ENCODE measurements at places on chromosomes 3 and 15.

GRCh38 chr15:77186594-77187011 is 115.7 kb upstream of the TSPAN3 start:
- DNase-seq = no peak

DNA sequence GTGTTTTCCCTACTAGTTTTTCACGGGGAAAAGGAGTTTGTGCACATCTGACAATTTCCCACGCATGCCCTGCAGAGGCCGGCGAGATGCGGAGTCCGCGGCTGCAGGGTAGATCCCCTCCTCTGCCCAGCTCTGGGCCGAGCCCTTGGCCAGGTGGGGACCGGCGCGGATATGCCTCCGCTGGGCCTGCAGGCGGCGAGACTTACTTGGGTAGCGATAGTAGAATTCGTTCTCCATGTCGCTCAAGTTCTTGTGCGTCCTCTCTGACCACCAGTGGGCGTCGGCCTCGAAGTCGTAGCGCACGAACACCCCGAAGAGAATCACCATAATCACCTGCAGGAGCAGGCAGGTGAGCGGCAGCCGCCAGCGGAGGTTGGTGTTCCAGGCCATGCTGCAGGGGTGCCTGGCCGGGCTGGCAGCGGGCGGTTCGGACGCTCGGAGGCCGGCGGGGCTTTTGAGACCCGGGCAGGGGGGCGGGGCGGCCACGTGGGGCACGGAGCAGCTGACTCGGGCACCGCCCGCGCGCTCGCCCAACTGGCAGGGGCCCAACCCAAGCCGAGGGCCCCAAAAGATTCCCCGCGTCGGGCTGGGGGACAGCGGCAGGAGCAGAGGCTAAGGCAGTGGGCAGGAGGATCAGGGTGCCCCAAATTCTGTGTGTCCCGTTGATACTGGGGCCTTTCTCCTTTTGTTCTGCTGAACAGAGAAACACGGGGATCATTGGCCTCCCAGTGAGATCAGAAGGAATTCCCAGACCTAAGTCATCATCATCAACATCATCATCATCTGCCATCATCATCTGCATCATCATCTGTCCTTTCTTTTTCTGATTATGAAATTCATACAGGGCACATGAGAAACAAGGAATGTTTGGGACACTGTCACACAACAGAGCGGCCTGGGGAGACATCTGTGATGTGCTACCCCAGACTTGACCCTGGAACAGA is at the start of gene RHCG:
RHCG (minus strand) TSS at position 429 of the 944 bp plus-strand sequence; CDS start at position 390, 39 bp downstream.
- peak; percentile 60 for DNase-seq

DNA sequence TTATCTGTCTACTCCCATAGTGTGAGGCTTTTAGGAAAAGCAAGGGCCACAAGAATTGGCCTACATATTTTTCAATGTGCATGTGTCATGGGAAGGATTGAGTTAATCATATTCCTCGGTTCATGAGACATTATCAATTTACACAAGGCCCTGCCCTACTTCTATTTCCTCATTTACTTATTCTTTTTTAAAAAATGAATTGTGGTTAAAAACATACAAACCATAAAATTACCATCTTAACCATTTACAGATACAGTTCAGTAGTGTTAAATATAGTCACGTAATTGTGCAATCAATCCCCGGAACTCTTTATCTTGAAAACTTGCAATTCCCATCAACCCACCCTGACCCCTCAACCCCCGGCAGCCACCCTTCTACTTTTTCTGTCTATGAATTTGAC is 284.0 kb upstream of the GADL1 start:
- DNase-seq = no peak

GRCh38 chr15:49135342-49135857 is 20.0 kb downstream of the COPS2 start:
- no peak for DNase-seq

GRCh38 chr3:160226026-160226907 is 1.0 kb downstream of the C3orf80 start:
- DNase-seq = peak; percentile 68

GRCh38 chr3:151837057-151837456 is 23.1 kb downstream of the AADAC start:
- DNase-seq = no peak

DNA sequence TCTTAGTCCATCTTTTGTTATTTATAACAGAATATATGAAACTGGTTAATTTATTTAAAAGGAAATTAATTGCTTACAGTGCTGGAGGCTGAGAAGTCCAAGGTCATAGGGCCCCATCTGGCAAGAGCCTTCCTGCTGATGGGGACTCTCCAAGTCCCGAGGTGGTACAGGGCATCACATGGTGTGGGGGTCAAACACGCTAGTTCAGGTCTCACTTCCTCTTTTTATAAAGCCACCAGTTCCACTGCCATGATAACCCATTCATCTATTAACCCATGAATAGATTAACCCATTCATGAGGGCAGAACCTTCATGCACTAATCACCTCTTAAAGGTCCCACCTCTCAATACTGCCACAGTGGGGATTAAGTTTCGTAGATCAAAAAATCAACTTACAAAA is 659.3 kb downstream of the NAALADL2 start:
- DNase-seq = no peak

GRCh38 chr3:129557548-129557894 is 14.5 kb downstream of the H1-8 start:
- no peak for DNase-seq

DNA sequence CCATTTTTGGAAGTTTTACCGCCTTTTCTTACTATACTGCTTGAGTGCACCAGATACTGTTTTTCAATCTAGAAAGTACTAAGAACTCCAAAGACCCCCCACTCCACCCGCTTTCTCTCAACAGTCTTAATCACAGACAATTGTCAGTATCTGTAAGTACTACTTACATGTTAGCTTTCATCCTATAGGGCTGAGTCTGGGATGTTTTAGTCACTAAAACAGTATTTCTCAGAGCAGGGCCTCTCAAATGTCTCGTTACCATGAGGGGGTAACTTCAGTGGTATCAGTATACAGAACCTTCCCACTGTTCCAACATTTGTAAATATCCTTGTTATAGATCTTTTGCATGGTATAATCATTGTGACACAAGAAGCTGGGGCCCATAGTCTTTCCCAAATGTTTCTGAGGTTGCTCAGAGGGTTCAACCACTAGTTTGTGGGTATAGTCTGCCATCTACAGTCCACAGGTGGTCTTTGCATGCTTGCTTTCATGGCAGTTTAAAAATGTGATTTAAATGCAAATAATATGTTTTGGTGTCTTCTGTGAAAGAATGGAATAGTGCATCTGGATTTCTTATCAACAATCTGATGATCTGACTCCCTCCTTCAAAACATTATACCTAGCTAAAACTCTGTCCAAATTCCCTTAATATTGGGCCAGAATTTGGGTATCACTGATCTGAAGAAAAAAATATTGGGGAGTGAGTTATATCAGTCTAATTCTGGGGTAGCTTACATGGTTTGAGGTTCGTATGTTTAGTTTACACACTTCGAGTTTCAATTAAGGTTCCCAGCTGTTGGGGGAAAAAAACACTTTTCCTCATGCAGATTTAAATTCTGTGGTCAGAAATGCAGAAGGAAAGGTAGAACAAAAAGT is 18.0 kb upstream of the DNAJC13 start:
- peak; percentile 39 for DNase-seq

DNA sequence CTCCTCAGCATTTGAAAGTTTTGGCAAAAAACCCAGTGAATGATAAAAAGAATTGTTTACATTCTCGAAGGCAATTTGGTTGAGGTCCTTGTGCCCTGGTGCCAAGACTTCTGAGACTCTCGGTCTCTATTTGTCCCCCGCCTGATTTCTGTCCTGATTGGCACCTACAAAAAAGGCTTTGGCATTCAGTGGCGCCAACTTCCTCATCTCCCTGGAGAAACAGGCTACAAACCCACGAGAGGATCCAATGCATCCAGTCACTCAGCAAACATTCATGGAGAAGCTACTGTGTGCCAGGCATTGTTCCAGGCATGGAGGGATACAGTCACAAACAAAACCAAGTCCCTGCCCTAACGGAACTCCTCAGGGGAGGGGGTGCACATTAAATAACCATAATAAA is 42.7 kb downstream of the HES1 start:
- DNase-seq = no peak

DNA sequence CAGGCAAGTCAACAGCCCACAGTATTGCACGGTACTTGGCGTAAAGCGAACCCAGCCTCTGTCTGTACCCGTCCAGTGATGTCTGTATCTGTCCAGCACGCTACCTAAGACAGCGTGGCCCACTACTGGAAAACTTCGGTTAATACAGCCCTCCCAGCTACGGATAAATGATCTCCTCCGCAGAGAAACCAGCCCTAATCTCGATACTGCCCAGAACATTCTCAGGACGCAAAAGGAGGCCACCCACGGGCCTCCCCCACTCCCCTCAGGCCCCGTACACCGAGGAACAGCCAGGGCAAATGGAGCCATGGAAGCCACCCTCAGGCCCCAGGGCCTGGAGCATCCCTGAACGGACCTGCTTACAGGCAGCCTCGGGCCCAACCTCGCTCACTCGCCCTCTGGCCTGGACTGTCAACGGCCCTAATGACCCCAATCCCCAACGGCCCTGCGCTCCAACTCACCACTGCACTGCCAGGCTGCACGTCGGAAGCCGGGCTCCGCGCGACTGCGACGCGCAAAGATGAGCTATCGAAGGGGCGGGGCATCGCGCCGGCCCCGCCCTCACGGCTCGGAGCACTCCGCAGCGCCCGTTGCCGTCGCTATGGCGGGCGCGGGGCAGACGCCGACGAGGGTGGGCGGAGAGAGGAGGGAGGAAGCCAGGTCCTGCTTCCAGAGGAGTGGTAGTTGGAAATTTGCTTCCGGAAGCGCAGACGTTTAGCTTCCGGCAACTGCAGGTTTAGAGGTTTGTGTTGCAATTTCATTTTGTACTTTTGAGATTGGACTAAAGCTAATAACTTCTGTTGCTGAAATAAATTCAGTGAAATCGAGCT is at the start of gene SKIC8:
SKIC8 (minus strand) TSS at position 509 of the 830 bp plus-strand sequence. CDS start 3,923 bp downstream, outside the sequence.
- peak; percentile 93 for DNase-seq

DNA sequence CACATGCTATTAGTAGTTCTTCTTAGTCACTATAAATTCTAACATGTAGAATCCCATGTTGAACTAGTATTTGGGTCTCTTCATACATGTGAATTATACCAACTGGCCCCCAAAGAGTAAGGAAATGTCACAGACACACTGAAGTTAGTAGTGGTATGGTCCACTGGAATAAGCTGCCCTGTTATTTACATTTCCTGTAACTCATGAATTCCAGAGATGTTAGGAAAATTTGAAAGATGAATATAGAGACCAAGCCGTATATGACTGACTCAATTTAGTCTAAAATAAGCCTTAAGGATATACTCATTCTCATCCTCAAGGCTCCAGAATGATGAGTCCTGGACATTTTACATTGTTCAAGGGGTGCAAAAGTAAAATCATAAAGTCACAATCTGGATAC is 81.2 kb downstream of the FBXL22 start:
- no peak for DNase-seq

- DNase-seq = no peak
Measured at GRCh38 chr3:126979046-126979628, 3.8 kb upstream of the PLXNA1 start.

DNA sequence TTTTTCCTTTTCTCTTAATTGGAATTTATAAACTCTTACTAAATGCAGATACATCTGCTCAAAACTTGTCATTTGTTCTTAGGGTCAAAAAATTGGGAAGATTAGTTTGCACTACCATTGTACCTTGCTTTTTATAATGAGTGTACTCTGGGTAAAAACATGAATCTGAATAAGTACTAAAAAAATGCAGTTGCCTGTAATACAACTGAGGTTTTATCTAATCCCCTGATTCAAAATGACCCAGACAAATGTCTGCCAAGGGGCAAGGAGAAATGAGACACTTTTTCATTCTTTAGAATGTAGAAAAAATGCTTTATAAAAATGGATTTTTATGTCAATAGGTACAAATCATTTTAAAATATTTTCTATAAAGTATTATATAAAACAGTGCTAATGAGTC is 42.4 kb downstream of the RASA2 start:
- DNase-seq = no peak

- no peak for DNase-seq
Measured at GRCh38 chr3:129315998-129316247, 37.3 kb downstream of the HMCES start.

GRCh38 chr15:32690941-32691688 is 26.7 kb upstream of the GREM1 start:
- no peak for DNase-seq

- DNase-seq = no peak
Measured at GRCh38 chr15:98900356-98900755, 107.2 kb downstream of the PGPEP1L start.

DNA sequence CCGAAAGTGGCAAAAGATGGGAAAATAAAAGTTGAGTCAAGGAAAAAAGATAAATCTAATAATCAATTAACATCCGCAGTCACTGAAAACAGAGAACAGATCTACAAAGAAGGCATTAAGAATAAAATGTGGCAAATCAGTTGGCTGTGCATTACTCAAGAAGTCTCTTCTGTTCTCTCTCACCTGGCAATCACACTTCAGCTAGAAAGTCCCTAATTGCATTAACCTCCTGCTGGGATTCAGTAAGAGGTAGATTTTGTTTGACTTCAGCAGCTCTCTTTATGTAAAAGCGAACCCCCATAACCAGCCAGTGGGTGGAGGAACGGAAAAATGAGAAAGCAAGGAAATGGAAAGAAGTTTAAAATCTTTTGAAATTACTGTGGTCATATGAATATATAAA is 94.7 kb upstream of the PLXND1 start:
- no peak for DNase-seq

GRCh38 chr15:62394079-62394478 is 229.0 kb upstream of the C2CD4B start:
- no peak for DNase-seq

GRCh38 chr3:62210011-62210410 is 163.3 kb downstream of the FEZF2 start:
- no peak for DNase-seq

- peak; percentile 99 for DNase-seq
Measured at GRCh38 chr15:45022871-45023658, at the start of gene SORD. SORD (plus strand) TSS chr15:45023195; CDS start chr15:45023284, 89 bp downstream.

GRCh38 chr15:52523192-52523591 is 5.5 kb downstream of the MYO5A start:
- DNase-seq = no peak

DNA sequence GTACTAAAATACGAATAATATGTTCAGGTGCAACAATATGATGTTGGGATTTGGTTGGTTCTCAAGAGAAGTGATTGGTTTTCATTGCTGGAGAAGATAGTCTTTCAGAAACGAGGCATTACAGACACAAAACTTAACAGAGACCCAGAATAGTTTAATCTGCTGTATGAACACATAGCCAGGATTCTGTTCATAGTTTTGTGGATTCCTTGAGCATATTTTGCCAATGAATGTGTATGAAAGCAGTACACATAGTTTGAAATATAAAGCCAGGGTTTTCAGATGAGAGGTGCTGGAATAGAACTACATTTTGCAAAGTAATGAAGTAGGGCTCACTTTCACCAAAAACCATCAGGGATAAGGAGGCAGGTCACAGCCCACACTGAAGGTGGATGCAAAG is 5.7 kb upstream of the MCTP2 start:
- DNase-seq = no peak

DNA sequence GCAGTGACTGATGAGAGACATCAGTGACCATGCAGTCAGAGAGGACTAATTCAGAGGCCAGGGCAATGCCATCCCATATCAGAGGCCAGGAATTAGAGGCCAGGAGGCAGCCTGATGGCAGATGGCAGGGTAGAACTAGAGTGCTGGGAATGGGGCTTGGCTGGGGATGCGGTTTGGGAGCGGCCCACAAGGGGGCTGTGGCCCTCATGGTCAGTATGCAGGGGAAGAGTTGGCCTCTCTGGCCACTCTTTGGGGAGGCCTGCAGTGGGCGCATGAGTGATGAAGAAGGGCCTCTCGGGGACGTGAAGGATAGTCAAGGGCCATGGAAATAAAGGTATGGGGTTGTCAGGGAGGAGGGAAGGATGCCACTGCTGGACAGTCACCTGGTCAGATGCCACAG is 101.7 kb downstream of the EEFSEC start:
- DNase-seq = no peak

GRCh38 chr3:25665315-25666280 is 891 bp upstream of the TOP2B start:
- no peak for DNase-seq
